ENCODE measurements at places on chromosomes 6 and 20.
A peak's percentile ranks its signal among the peaks of the same experiment; 100 is the strongest.

GRCh38 chr6:30378290-30378937 lies 33.5 kb downstream of the RPP21 start:
- DNase-seq = no peak

- DNase-seq = no peak
These were observed 85.4 kb downstream of the NINL start for GRCh38 chr20:25499855-25500434.

DNA sequence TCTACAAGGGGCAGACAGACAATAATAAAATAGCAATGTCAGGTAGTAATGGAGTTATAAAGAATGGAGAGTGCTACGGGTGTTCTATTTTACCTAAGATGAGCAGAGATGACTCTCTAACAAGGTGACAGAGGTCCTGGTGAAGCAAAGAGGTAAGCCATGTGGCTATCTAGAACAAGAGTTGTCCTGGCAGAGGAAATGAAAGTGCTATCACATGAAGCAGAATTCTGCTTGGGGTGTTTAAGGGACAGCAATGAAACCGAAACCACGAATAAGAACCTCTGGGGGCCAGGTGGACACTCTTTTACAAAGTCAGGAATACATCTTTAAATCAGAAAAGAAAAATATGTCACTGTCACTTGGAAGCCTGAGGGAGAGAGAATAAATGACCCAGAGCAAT lies 37.9 kb upstream of the IRAK1BP1 start:
- DNase-seq = no peak

DNA sequence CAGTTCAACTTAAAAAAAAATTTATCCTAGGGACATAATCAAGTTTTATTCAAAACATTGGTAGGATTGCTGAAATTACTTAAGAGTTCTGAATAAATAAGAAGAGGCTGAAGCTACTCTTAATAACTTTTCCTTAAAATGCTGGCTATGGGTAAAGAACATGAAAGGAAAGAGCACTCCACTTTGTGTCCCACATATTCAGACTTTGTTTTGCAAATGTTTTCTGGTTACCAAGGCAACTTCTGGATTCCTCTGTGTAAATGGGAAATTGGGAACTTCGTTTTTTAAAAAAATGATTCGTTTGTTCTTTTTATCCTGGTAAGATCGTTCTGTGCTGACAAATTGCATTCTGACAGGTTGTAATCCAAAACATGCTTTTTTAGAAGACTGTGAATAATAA lies 115.0 kb downstream of the KIF6 start:
- DNase-seq = no peak

GRCh38 chr20:46931699-46932098 lies 37.1 kb downstream of the EYA2 start:
- DNase-seq = no peak

GRCh38 chr20:25247000-25247517 lies 826 bp upstream of the PYGB start:
- DNase-seq = peak; percentile 22

- no peak for DNase-seq
These were observed 7.5 kb downstream of the DIDO1 start for GRCh38 chr20:62918831-62919230.

DNA sequence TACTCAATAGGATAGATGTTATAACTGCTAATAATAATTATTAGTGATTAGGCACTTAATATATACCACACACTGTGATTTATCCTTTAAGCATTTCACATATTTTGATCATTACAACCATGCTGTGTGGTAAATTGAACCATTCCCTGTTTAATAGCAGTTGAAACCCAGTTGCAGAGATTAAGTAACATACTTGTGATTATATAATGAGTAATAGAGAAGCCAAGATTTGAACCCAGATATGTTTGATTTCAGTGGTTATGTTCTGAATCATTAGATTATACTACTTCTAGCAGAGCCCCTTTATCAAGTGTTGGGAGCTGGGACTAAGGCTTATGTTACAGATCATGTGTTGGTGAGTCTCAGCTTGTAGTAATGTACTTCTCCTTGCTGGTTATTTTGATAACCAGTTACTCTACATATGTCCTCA lies 44.1 kb downstream of the STK4 start:
- DNase-seq = peak; percentile 21

GRCh38 chr6:134531611-134532010 lies 213.7 kb upstream of the SGK1 start:
- DNase-seq = no peak

DNA sequence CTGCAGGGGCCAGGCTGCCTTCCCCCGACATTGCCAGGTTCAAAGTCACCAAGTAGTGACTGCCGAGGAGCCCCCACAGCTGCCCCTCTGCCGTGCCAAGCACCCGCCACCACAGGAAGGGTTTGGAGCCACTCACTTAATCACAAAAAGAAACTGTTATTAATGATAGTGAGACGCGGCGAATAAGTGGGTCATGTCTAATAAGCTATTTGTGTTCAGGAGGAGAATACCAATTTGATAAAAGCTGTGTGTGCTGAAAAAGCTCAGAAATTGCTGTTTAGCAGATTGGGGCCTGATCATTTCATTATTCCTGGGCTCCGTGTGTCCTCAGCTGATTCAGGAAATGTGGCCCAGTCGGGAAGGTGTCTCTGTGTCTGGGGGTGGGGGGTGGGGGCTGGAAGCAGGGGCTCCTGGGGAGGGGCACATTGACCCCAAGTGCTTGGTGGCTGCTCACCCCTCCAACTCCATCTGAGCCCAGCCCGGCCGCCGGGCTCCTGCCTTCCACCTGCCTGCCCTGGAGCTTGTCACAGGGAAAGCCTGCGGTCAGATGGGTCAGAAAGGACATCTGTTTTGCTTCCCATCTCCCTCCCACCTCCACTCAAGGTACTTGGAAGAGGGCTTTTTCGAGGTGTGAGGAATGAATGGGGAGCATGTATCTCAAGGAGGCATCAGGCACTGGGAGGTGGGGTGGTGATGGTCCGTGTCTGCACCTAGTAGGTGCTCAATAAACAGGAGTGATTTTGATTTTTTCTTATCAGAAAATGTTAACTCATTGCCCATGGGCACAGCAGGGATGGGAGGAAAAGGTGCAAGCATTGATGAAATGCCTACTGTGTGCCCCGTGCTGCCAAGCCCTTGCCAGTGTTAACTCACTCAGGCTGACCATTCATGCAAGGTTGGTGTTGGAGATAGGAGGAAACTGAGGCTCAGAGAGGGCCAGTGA lies 3.0 kb downstream of the VSTM2L start:
- no peak for DNase-seq

GRCh38 chr6:4449409-4449808 lies 314.0 kb upstream of the ECI2 start:
- no peak for DNase-seq

DNA sequence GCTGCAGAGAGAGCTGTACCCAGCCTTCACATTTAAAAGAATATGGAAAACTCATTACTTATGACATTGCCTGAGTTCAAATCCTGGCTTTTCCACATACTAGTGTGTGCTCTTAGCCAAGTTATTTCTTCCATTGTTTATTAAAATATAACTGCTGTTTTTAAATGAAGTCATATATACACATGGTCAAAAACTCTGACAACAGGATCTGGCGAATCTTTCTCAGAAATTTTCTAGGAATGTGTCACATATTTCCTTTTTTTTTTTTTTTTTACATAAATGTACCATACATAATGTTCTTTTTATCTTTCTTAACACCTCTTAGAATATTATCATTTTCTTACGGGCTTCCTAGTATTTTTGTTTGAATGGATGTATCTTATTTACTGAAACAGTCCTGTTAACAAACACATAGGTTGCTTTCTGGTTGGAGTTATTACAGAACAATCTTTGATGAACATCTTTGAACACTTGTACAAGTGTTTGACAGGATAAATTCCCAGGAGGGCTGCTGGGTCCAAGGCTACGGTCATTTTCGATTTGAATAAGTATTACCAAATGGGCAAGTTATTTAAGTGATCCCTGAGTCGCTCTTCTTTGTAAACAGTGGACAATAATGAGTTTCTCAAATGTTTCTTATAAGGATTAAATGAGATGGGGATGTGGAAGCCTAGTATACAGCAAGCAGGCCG lies 1.6 kb upstream of the SNX9 start:
- DNase-seq = no peak

- no peak for DNase-seq
These were observed 24.2 kb upstream of the PPP1R14C start for GRCh38 chr6:150118627-150119026.

DNA sequence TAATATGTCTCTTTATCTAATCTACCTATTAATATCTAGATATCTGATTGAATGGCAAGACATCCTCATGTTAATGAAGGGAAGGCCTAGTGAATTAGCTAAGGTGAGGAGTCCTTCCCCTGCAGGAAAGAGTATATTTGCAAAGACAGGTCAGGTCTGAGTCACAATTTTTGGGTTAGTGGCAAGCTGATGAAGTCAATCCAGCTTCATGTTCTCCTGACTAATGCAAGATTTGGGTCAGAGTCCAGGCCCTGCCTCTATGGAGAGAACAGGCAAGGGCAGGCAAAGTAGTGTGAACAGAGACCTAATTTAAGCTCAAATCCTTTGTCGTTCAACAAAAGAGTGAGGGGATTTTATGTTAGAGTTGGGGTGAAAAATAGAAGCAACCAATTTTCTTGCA lies 496.7 kb downstream of the BMP2 start:
- no peak for DNase-seq

DNA sequence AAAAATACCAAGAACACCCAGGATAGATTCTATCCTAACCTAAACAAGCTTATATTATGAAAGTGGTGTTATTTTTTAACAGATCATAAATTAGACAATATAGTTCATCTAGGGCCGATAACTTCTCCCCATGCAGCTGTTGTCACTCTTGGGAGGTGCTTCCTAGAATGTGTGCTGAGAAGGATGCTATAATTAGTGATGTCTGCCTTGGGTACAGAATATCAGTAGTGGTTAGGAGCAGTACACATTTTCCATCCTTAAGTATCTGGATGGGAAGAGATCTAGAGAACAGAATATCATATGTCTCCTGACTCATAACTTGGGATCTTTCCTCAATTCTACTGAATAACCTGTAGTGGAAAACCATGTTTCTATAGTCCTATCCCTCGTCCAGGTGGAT lies 214.5 kb downstream of the BCKDHB start:
- no peak for DNase-seq

DNA sequence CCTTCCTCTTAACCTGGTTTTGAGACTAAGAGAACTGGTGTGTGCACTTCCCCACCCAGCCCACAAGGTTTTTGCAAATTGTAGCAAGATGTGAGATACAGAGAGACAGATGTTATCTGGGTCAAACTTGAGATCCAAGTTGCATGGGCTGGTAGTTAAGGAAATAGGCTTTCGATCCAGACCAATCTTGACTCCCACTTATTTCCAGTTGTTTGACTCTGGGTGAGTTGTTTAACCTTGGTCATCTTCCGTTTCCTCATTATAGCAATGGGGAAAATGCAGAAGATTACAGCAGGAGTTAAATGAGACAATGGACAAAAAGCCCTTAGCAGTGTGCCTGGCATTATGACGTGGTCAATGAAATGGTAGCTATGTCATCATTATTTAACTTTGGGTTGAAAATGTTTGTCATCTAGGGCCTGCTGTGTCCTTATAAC lies 1.7 kb downstream of the SNX21 start:
- DNase-seq = no peak
